ENCODE measurements at places on chromosomes 16 and 17. TPM values are rescaled to one million over a fixed set of nuclear protein-coding genes. Genes with fewer than 3 reads are reported as not detected.
A peak's percentile ranks its signal among the peaks of the same experiment; 100 is the strongest.

The IGSF6 gene
- total RNA-seq, result not detected

The BANP gene
- 33.2 TPM for total RNA-seq

The KRTAP4-9 gene
- total RNA-seq, result not detected

DNA sequence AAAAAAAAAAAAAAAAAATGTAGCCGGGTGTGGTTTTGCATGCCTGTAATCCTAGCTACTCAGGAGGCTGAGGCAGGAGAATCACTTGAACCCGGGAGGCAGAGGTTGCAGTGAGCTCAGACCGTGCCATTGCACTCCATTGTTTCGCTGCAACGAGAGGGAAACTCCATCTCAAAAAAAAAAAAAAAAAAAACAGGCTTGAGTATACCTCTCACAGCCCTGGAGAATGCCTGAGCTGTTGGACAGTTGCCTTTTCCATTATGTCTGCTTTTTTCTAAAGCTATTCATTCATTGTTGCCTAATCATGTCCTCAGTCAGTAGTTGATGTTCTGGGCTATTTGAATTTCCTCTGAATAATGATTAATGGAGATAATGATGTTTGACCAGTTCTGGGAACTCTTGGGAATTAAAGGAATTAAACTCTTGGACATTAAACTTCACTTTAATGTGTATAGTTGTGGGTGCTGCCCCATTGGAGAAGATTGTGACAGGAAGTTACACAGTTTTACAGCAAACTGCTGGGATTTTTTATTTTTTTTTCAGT is 11.8 kb downstream of the HMOX2 start:
- H3K36me3 ChIP-seq, result peaks cover 7% of the 10 kb centered on the region
- H3K4me3 ChIP-seq, result no peak overlapping the region
- peak; percentile 76 for DNase-seq
- H3K27ac ChIP-seq, result peak overlapping the region; percentile 21
- peaks cover 15% of the 10 kb centered on the region for H3K4me1 ChIP-seq

DNA sequence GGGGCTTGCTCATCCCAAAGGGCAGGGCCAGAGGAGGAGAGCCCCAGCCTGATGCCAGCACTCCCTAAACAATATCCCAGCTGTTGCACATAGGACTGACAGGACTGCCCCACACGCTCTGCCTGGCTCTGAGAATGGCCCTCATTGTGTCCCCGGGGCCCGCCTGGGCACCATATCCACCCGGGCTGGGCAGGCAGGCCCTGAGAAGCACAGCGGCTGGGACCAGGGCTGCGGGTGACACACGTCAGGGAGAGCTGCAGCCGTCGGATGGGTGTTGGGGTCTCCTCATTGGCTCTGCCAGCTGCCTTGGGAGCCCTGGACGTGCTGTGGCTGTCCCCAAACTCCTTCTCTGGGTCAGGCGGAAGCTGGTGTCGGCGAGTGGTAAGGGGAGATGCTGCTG is 4.2 kb downstream of the BCAR1 start:
- H3K27me3 ChIP-seq, result no peaks in the 10 kb centered on the region
- peak overlapping the region; percentile 92 for H3K27ac ChIP-seq
- peaks cover 69% of the 10 kb centered on the region for H3K4me1 ChIP-seq
- peaks cover 12% of the 10 kb centered on the region for H3K36me3 ChIP-seq
